ENCODE measurements at places on chromosomes 2 and 18.

GRCh38 chr2:4715065-4715464, 977.1 kb upstream of the SOX11 start:
- DNase-seq, result no peak

GRCh38 chr18:79545736-79546171, 133.8 kb upstream of the CTDP1 start:
- no peak for DNase-seq

GRCh38 chr2:66575625-66576310, 140.8 kb downstream of the MEIS1 start:
- no peak for DNase-seq

DNA sequence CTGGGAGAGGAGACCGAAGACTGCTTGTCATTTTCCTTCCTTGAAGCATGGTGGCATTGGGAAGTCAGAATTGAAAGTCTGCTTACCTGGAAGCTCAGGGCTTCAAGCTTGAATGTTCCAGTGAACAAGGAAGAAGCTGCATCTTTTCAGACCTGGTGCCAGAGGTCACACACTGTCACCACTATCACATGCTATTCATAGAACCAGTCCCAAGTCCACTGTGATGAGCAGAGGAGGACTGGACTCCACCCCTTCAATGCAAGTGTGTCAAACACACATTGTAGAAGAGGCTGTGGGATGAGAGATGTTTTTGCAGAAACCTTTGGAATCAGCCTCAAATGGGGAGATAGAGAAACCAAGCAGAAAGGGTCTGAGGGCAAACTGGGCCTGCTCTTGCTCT, 81.4 kb downstream of the LYPD1 start:
- DNase-seq, result no peak

DNA sequence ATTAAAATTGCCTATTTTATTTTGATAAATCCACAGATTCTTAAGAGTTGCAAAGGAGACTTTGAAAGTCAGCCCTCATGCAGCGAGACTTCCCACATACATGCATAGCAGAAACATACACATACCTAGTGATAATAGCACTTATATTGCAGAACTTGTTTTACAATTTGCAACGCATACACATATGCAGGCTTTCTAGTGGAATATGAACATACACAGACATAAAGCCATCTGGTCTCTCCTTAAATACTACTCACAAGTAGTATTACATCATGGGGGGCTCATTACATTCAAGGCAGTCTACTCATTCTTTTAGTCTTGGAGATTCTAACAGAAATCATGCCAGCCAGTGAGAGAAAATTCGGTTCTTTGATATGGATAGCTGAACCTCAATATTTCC, 295.1 kb upstream of the RND3 start:
- DNase-seq, result no peak

- no peak for DNase-seq
Measured at GRCh38 chr2:237354892-237355291, 59.1 kb downstream of the COL6A3 start.

- DNase-seq, result no peak
Measured at GRCh38 chr2:42053791-42054701, 6.2 kb downstream of the PKDCC start.

DNA sequence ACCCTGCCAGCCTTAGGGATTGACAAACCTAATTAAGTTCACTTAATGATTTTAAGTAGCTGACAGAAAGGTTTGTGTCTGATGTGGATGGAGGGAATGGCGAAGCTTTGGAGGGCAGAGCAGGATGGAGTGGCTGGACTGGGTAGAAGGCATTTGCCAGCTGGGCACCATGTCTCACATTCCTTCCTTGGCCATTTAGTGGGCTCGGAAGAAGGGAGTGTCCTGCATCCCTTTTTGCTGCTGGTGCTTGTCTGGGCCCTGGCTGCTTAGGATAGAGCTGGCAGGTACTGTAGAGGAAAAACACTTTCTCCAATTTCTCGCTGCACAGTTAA, 166.7 kb downstream of the CLIP4 start:
- no peak for DNase-seq

DNA sequence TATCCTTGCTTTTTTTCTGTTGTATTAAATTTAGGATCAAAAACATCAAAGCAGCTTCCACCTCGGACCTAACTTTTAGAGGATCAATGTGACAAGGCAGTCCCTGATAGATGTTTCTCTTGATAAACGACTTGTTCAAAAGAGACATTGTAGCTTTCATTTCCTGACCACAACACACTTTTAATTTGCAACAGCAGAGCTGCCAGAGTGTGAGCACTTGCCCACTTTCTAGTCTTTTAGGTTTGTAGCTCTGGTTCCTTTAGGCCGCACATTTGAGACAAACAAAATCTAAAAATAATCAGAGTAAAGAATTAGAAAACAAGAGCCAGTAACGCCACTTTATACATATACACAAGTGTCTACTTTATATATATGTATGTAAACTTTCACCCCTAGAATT, 3.1 kb downstream of the FIGN start:
- DNase-seq, result no peak

- DNase-seq, result no peak
Measured at GRCh38 chr2:129816813-129817574, 162.5 kb upstream of the RAB6C start.

GRCh38 chr2:128395640-128396499, 77.2 kb upstream of the HS6ST1 start:
- no peak for DNase-seq

DNA sequence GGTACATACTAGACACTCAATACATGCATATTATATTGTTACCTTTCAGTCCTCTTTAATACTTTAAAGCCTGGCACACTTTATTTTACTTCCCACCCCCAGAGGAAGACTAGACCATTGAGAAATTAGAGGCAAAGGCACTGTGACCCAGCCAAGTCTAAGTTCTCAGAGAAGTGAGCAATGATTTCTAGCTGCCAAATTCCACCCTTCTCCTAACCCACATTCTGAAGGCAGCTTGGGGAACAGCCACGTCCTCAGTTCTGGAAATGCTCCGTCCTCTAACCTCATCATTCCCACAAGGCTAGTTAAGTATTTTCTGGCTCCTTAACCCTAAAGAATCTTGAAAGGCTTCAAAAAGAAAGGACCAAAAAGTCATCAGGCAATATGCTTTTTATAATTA, 86.6 kb downstream of the COL5A2 start:
- DNase-seq, result no peak

GRCh38 chr2:10136101-10136934, 13.8 kb downstream of the RRM2 start:
- DNase-seq, result no peak

DNA sequence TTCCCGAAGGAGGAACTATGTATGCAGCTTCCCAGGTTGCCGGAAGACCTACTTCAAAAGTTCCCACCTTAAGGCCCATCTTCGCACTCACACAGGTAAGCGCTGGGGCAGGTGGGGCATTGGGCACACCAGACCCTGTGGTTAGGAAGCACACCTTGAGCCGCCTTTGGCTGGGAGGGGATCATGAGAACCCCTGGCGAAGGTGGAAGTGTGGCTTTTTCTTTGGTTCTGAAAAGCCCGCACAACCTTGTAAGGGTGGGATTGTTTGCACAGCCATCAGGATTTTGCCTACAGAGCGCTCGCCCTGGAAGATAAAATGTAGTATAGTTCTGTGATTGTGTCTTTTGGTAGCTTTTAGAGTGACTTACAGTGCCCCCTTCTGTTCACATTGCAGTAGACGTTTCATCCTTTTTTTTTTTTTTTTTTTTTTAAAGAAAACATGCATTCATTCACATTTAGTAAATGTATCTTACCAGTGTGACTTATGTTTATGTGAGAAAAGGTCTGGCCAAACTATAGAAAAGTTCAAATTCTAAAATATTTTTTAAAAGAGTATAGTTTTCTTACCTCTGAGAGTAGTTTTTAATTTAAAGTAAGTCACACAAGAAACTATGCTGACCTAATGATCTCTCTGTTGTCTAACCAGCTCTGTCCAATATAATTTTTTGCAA, 5.3 kb downstream of the KLF11 start:
- DNase-seq, result peak; percentile 68

DNA sequence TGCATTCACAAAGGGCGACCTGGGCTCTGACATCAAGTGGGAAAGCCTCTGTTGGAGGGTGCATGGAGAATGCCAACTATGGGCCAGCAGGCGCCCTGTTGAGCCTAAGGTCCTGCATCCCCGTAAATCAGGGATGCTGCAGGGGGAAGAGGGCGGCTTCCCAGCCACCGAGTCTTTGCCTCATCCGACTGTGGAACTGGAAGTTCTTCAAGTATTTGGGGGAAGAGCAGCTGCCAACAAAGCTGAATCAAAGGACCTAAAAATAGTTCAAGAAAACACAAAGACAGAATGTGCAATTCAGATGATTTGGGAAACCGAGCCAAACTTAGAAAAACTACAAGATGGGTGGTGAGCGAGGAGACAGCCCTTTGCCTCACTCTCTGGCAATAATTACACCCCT, 281.1 kb upstream of the MGAT5 start:
- DNase-seq, result no peak

DNA sequence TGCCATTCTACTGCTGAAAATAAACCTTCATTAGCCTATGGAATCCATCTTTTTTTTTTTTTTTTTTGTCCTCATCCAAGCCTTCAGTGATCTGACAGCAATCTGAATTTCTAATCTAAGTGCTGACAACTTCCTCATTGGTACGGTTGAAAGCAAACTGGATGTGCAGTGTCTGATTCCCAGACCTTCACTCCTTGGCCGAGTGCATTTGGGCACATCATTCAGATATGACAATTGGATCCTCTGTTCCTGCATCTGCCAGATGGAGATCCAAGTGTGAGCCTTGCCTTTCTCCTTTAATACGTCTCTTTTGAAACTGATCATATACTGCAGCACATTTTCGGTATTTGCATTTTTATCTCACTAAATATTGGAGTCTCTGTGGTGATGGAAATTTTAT, 713.1 kb downstream of the DCDC2C start:
- no peak for DNase-seq

- DNase-seq, result no peak
Measured at GRCh38 chr2:100257939-100258338, 64.4 kb downstream of the LONRF2 start.

GRCh38 chr2:109382226-109382895, 231.4 kb downstream of the SEPTIN10 start:
- no peak for DNase-seq

- DNase-seq, result peak; percentile 22
Measured at GRCh38 chr2:237257471-237257951, 156.5 kb downstream of the COL6A3 start.

DNA sequence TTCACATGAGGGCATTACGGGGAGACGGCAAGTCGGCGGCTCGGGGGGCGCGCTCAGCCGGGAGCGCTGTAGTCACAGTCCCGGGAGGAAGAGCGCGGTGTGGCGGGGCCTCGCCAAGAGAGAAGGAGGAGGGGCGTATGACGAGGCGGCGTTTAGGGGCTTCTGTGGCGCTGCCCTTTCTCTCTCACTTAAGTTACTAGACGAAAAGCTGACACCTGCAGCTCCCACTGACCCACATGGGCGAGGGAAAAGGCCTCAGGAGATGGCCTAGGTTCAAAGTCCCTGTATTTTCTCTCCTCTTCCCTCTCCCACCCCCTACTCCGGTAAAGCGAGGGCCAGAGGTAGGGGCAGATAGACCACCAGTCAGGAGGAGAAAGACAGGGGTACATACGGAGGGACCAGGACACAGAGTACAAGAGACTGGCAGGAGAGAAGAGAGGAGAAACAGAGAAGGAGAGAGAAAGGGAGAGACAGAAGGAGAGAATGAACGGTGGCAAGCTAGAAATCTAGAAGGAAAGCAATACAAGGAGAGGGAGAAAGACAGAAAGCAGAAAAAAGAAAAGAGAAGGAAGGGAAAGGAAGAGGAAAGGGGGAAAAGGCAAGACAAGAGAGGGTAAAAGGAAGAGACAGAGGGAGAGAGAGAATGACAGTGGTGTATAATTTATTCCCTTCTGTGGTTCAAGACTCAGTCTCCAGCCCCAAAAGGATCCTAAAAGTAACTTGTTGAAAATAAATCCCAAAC, 3.8 kb downstream of the SIX2 start:
- no peak for DNase-seq

GRCh38 chr18:64097497-64097896, 51.4 kb downstream of the LINC00305 start:
- peak; percentile 3 for DNase-seq

GRCh38 chr2:214810671-214811070, 1.2 kb upstream of the BARD1 start:
- no peak for DNase-seq

- no peak for DNase-seq
Measured at GRCh38 chr2:32623311-32623706, 4.5 kb upstream of the TTC27 start.

DNA sequence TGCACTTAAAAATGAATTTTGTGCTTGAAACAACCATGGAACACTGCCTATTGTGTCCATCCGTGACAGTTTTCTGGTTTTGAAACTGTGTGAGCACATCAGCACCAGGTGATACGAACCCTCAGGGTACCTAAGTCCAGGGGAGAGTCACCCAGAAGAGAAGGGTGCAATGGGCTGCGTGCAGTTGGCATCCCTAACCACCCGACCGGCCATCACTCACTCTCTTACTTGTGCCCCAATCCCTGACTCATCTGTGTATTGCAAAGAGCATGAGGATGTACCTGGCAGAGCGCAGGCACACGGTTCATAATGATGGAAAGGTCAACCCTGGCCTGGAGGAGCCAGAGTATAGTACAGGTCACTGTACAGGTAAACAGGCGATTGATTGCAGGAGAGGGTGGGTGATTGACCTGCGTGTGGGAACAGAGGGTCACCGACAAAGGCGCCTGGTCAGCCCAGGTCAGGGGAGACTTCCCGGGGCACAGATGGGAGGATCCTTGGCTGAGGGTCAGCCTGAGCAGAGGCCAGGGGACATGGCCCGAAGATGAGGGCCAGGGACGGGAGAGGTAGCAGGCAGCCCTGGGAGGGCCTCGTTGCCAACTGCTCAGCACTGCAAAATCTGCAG, 160.3 kb downstream of the SEPTIN10 start:
- no peak for DNase-seq
